ENCODE measurements at places on chromosomes 5 and 9.

DNA sequence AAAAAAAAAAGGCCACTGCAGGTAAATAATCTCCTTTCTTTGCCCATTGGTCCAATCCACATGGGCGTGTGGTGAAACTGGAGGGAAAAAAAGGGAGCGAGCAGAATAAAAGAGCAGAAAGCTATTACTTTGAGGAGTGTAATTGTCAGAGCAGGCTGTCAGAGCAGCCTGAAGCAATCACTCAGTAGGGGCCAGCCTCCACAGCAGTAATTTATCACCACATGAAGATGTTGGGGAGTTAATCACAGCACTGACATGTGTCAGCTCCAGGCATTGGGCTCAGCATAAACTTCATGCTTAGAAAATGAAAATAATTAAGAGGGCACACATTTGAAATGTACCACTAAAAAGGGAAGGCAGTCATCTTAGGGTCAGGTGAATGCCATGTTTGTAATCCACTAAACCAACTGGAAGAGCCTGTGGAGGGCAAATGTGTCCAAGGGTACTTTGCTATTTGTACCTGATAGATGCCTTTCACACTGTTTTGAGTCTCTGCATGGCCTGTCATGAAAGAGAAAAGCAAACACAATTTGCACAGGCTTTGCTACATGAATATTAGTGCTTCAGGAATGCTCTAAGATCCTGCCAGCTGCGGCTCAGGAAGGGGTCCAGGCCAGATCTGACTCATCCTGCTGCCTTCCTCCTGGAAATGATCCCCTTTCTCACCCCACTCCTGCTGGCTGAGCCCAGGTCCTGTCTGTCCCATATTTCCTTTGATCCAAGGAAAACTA lies 2.9 kb upstream of the PTGER4 start:
- DNase-seq, result peak; percentile 73

DNA sequence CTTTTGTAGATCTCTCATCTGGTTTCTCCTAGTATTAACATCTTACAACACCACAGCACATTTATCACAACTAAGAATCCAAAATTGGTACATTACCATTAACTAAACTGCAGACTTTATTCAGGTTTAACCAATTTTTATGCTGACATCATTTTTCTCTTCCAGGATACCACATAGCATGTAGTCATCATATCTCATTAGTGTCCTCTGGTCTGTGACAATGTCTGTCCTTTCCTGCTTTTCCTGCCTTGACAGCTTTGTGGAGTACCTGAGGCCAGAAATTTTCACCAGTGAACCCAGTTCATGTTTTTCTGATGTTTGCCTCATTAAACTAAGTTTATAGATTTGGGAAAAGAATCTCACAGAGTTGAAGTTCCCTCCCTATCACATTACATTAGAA lies 294.7 kb upstream of the TNC start:
- no peak for DNase-seq

DNA sequence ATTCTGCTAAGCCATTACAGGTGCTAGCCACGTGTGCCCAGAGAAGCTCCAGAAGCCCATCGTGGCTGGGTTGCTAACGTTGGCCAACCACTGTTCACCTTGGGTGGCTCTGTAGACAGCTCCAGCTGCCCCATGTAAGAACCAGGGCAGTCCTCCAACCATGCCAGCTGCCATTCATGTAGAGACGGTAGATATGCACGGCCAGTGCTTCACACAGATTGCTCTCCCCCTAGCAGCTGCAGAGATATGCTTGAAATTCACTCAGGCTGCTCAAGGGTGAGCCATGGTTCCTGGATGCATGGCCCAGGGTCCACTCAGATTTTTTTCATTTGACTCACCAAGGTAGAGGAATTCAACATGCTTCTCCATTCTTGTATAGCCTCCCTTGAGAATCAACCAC lies 31.0 kb downstream of the GADD45G start:
- DNase-seq, result peak; percentile 75

DNA sequence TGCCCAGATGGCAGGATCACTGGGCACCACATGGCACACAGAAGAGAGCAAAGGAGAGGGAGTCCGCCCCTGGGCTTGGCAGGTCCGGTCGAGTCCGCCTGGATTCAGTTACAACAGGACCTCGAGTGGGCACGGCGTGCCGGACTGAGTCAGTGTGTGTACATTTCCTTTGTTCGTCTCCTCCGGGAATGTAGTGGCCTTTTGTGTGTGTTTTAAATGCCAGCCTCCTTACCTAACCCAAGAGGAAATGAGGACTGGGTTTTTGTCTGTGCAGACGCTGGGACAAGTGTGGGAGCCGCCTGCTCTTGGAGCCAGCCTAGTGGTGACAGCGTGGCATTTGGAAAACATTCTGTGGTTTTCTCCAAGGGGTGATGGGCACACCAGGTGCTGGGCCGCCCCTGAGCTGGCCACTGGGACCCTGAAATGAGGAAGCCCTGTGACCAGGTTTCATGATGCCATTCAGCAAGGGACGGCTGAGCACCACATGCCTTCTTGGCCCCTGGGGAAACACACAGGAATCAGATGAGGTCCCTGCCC lies 9.6 kb downstream of the NEK6 start:
- no peak for DNase-seq

- no peak for DNase-seq
These were observed 243.7 kb upstream of the SLC24A2 start for GRCh38 chr9:20032413-20033006.

- DNase-seq, result no peak
These were observed 21.9 kb downstream of the KDM4C start for GRCh38 chr9:6779417-6780241.

- DNase-seq, result no peak
These were observed 59.8 kb downstream of the PHF2 start for GRCh38 chr9:93636172-93636661.

GRCh38 chr9:136618580-136619547 lies 43.9 kb upstream of the EGFL7 start:
- no peak for DNase-seq

DNA sequence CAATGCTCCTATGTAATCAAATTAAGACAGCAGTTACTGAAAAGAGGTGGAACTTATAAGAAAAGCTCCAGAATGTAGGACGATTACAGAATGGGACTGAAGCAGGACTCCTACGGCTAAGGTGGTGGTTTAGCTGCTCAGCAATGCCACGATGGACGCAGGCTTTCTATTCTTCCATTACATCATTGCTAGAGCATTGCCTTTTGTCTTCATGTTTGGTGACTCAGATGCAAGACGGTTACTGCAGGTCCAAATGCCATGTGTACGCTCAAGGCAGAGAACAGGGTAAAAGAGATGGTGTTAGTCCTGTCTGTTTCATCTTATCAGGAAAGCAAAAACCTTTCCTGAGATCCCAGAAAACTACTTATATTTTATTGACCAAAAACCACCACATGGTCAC lies 255.1 kb downstream of the ZSWIM6 start:
- DNase-seq, result no peak

DNA sequence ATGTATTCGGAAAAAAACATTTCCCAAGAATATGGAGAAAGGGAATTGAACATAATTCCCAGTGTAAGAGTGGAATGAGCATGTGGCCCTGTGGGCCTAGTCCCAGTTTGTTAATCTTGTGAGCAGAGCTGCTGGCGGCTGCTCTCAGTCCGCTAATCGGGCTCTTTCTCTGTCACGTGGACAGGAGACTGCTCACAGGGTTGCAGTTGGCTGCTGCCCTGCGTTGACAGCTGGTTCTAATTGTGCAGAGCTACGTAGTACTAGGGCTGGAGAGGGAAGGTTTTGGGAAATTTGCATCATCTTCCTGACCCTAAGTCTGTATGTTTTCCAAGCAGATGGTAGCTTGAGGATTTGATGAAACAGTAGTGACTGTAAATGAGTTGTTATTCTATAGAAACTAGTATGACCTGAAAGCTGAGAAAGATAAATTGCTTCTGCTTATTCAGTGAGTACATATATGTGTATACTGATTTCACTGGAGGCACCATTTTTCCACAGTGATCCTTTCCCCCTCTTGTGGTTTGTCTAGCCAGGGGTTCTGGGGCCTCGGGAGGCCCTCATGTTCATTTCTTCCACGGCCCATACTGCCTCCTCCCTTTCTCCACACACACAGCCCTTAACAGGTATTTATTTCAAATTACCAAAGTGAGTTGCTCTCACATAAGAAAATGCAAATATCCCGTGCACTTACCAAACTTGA lies 100.6 kb downstream of the ANGPTL2 start:
- DNase-seq, result peak; percentile 99

GRCh38 chr9:91547081-91547480 lies 123.4 kb upstream of the NFIL3 start:
- DNase-seq, result no peak

- DNase-seq, result peak; percentile 65
These were observed 1.1 kb downstream of the VLDLR start for GRCh38 chr9:2622461-2623287.

DNA sequence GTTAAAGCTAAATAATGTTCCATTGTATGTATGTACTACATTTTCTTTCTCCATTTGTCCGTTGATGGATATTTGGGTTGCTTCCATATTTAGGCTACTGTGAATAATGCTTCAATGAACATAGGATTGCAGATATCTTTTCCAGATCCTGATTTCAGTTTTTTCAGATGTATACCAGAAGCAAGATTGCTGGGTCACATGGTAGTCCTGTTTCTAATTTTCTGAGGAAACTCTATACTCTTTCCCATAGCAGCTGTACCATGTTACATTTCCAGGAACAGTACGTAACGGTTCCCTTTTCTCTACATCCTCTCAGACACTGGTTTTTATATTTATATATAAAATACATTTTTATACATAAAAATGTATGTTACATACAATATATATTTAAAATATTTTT lies 121.8 kb downstream of the GCNT1 start:
- DNase-seq, result peak; percentile 33

GRCh38 chr5:53262348-53262970 lies 152.9 kb upstream of the MOCS2 start:
- peak; percentile 15 for DNase-seq

- peak; percentile 76 for DNase-seq
These were observed 16.9 kb upstream of the ZNF366 start for GRCh38 chr5:72523960-72524582.

DNA sequence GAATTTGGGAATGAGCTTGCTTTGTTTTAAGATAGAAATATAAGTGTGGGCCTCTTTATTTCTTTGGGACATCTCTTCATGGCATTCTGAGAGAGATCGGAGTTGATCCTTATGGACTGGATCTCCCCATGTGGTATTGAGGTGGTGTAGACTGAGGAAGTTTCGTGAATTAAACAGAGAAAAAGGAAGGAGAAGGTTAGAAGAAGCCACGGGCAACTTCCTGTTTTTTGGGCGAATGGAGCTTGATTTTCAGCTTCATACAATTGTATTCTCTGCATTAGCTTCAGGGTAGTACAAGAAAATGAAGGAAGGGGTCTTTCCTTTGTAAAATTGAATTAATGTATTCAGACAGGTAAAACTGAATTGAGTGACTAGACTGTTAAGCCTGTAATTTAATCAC lies 70.5 kb upstream of the HMHB1 start:
- DNase-seq, result no peak

DNA sequence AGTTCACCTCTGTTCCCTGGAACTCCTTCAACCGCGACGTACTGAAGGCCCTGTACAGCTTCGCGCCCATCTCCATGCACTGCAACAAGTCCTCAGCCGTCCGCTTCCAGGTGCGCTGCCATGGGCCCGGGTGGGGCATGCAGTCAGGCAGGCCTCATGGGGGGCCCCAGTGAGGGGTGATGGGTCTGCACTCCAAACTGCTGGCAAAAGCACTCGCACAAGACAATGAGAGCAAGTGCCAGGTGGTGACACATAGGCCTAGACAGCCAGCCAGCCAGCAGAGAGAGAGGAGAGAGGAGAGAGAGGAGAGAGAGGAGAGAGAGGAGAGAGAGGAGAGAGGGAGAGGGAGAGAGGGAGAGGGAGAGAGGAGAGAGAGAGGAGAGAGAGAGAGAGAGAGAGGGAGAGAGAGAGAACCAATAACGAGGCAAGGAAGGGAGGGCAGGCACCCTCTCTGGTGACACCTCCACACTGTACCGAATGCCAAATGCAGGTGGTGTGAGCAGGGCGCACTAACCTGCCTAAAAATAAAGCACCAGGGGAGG lies 21.0 kb downstream of the DBH start:
- DNase-seq, result peak; percentile 42

- peak; percentile 99 for DNase-seq
These were observed 19.7 kb upstream of the GARNL3 start for GRCh38 chr9:127244609-127245601.

DNA sequence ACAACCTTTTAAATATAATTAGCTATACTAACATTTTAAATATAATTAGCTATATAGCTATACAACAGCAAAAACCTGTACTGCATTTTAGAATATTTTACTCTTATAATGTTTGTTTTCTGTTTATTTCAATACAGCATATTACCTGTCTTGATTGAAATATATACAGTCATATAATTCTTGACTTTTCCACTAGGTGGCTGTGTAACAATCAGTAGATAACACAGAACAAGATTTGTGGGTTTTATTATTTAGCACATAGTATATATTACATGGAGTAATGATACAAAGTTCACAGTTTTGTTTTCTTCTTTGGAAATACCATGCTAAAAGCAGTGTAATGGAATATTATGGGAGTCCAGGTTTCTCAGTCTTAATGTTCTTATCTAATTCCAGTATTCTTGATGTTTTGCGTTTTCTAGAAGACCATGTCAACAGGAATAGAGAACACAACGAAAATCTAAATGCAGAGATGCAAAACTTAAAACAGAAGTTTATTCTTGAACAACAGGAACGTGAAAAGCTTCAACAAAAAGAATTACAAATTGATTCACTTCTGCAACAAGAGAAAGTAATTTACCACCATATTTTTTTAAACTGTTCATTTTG lies 13.3 kb downstream of the HMMR start:
- peak; percentile 19 for DNase-seq

DNA sequence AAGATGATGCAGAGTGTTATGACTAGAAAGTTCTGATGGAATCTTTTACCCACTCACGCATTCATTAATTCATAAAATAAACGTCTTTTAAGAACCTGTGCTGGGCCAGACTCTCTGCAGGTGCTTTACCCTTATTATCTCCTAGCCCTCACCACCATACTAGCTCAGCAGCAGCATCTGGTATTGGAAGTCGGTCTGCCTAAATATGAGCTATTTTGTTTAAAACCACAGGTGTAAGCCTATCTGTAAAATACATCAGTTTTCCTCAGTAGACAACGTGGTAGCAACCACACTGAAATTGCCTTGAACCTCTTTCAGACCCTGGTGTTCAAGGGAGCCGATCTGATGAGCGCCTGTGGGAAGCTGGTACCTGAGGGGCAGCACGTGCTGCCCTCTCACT lies 69.4 kb downstream of the PPIC start:
- no peak for DNase-seq

GRCh38 chr5:77156379-77156778 lies 54.1 kb upstream of the PDE8B start:
- no peak for DNase-seq
